ENCODE measurements at places on chromosomes 4 and X.

DNA sequence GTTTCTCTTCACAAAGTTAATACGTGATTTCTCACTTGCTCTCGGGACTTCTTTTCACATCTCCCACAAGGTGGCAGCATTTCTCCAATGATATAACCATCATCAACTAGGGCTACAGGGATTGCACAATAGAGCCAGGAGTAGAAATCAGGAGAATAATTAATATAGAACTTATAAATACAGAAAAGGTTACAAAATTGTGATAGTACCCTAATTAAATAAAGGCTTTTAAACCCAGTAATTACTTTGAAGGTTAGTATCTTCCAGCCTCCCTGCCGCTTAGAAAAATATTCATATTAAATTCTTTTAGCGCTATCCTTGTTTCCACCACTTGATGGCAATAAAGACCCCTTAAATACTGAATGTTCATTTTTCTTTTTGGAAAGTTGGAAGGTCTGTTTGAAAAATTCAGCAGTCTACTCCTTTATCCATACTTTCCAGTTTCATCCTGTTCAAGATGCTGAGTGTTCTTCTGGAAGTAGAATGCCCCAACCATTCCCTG lies 65.8 kb downstream of the RASGEF1B start:
- DNase-seq = peak; percentile 65

DNA sequence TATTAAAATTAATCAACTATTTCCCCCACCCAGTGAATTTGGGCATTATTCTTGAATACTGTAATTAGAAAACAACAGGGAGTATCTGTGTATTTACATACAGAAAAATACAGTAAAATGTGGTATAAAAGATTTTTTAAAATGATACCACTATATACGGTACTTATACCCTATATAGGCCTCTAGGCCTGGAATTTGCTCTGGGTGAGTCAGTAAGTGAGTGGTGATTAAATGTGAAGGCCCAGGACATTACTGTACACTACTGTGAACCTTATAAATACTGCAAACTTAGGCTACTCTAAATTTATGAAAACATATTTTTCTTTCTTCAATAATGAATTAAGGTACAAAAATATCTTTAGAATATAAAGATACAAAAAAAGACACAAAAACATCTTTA lies 6.3 kb upstream of the CSN3 start:
- DNase-seq = no peak

- no peak for DNase-seq
These were observed 165.3 kb upstream of the LEF1 start for GRCh38 chr4:108334031-108334430.

GRCh38 chr4:54908763-54909162 lies 216.6 kb downstream of the KDR start:
- DNase-seq = no peak

GRCh38 chr4:93960450-93960849 lies 131.9 kb downstream of the ATOH1 start:
- no peak for DNase-seq

GRCh38 chrX:131975851-131976250 lies 47.3 kb upstream of the STK26 start:
- no peak for DNase-seq

DNA sequence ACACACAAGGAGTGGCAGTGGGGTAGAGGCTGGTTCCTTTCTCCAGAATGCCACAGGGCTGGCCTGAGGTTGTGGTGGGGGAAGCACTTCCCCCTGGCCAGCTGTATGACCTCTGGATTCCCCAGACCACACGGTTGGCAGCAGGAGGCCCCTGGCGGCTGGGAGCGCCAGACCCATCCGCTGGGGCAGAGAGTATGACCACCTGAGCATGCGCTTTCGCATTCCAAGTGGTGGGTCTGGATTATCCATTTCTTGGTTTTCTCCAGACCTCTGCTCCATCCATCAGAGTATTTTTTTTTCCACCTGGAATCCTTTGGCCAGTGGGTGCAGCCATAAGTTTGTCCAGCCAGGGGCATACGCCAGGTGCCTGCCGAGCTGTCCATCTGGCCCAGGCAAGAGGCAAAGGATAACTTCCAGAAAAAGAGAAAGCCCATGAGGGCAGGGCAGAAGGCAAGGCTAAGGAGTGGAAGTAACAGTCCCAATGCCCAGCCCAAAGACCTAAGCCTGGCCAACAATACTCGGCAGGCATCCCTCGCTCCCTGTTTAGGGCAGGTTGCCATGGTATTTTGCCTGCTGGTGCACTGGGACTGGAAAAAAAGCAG lies 39.3 kb downstream of the NHSL2 start:
- no peak for DNase-seq

GRCh38 chr4:170089668-170090351 lies at the start of gene AADAT:
Gene AADAT (minus strand): TSS chr4:170089956. CDS start chr4:170089690, 266 bp downstream.
- DNase-seq = peak; percentile 77
